ENCODE measurements at places on chromosomes 5 and 9. TPM values are rescaled to one million over a fixed set of nuclear protein-coding genes. Genes with fewer than 3 reads are reported as not detected.

KCNV2 gene
- total RNA-seq: not detected

FBXL7 gene
- not detected for total RNA-seq

DHX29 gene
- 30.1 TPM for total RNA-seq

NKD2 gene
- total RNA-seq: 12.3 TPM

FABP6 gene
- 0.31 TPM for total RNA-seq

PCDHB7 gene
- total RNA-seq: 1.3 TPM

CERT1 gene
- total RNA-seq: 26.7 TPM

NOP16 gene
- 76.2 TPM for total RNA-seq

LHX2 gene
- total RNA-seq: 0.36 TPM

LAMC3 gene
- 16.4 TPM for total RNA-seq

TOPORS gene
- total RNA-seq: 21.2 TPM

GRCh38 chr5:133538718-133539117 lies 73.6 kb downstream of the FSTL4 start:
- no peak overlapping the region for H3K4me3 ChIP-seq
- H3K27me3 ChIP-seq: peaks cover 9% of the 10 kb centered on the region
- H3K27ac ChIP-seq: no peak overlapping the region
- H3K4me1 ChIP-seq: no peaks in the 10 kb centered on the region
- no peak for DNase-seq

GRCh38 chr9:84748112-84748511 lies 78.6 kb downstream of the NTRK2 start:
- H3K4me1 ChIP-seq: no peaks in the 10 kb centered on the region
- H3K36me3 ChIP-seq: no peaks in the 10 kb centered on the region
- no peak overlapping the region for H3K4me3 ChIP-seq

GRCh38 chr5:157212307-157212706 lies 31.7 kb downstream of the ITK start:
- no peak overlapping the region for H3K27ac ChIP-seq
- DNase-seq: no peak
- H3K4me1 ChIP-seq: no peaks in the 10 kb centered on the region
- H3K4me3 ChIP-seq: no peak overlapping the region

GRCh38 chr5:170263906-170264305 lies 31.1 kb downstream of the C5orf58 start:
- H3K4me3 ChIP-seq: no peak overlapping the region
- peaks cover 22% of the 10 kb centered on the region for H3K27me3 ChIP-seq
- no peak overlapping the region for H3K27ac ChIP-seq

DNA sequence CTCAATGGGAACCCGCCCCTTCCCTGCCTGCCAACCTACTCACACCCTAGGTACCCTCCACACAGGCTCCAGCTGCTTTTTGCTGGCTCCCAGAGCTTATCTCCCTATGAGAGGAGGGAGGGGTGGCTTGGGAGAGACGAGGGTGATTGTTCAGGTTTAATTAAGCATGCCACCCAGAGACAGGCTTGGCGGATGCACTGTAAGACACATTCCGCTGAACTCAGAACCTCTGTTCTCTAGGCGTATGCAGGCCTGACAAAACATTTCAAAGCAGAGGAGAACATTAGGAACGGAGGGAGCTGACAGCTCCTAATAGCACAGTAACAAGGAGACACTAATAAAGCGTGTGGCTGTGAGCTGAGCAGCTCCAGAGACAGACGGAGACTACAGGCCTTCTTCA lies 80.1 kb downstream of the TRIM32 start:
- no peaks in the 10 kb centered on the region for H3K36me3 ChIP-seq
- no peaks in the 10 kb centered on the region for H3K27me3 ChIP-seq
- no peaks in the 10 kb centered on the region for H3K4me1 ChIP-seq

DNA sequence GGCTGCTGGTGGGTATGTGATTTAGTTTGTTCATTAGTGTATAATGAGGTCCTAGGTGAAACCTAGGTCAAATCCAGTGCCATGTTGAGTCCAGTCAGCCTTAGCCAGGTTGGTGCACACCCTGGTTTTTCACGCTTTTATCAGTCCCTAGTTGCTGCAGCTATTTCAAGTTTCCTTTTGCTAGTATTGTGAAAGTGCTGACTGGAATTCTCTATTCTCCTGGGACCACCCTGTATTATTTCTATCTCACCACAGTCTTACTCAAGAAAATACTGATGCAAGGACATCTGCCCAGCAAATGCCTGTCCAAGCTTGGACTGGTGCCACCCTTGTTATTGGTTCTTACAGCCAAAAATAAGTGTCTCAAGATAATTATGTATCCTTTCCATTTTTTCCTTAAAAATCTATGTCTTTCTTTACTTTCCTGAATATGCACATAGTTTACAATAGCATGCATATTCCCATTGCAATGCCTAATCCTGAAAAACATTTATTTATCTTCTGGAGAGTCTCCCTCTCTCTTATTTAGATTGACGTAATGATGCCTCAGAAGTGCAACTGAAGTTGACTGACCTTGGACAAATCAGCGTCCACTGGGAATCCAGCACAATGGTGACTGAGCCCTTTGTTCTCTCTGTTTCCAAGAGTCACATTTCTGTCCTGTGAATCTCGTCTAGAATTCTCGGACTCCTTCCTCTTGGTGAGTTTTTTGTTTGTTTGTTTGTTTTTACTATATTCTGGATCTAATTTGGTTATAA lies 1075.0 kb downstream of the CDH9 start:
- H3K36me3 ChIP-seq: no peaks in the 10 kb centered on the region
- no peaks in the 10 kb centered on the region for H3K27me3 ChIP-seq
- DNase-seq: no peak

- H3K36me3 ChIP-seq: no peaks in the 10 kb centered on the region
- H3K4me1 ChIP-seq: no peaks in the 10 kb centered on the region
- no peak for DNase-seq
- no peak overlapping the region for H3K27ac ChIP-seq
Measured at GRCh38 chr5:8288334-8288733, 419.4 kb downstream of the MTRR start.

DNA sequence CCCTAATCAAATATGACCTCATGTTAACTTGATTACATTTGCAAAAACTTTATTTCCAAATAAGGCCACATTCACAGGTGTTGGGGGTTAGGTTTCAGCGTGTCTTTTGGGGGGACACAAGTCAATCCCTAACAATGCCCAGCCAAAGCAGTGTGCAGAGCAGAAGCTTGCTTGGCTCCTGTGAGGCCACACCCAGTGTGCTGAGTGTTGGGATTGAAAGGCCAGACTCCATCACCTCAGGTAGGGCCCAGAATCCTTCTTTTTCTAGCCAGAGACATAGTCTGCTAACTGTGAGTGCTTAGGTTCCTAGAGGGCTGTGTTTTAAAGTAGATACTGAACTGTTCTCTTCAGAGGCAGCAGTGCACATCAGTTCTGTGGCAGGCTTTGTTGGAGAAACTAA lies 27.9 kb downstream of the KDM4C start:
- no peak overlapping the region for H3K4me3 ChIP-seq
- no peak for DNase-seq
- H3K36me3 ChIP-seq: no peaks in the 10 kb centered on the region
- no peak overlapping the region for H3K27ac ChIP-seq
- no peaks in the 10 kb centered on the region for H3K27me3 ChIP-seq

DNA sequence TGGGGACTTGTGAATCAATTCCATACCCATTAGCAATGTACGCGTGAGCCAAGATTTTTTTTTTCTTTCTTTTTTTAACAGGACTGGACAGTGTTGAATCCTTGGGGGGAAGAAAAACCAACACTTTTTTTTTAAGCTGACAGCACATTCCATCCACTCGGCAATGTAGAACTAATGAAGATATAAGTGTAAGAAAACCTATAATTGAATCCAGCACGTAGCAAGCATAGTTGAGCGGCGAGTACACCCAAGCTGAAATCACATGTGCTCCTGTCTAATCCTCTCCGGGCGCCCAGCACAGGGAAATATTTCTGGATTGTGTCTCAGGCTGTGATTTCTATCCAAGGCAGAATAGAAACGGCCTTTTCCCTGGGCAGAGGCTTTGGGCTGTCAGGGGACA lies 118.2 kb downstream of the BOD1 start:
- no peaks in the 10 kb centered on the region for H3K4me1 ChIP-seq
- no peak overlapping the region for H3K4me3 ChIP-seq
- H3K36me3 ChIP-seq: no peaks in the 10 kb centered on the region
- H3K27ac ChIP-seq: no peak overlapping the region

- H3K27ac ChIP-seq: peak overlapping the region; percentile 94
- H3K36me3 ChIP-seq: peaks cover 21% of the 10 kb centered on the region
- H3K27me3 ChIP-seq: no peaks in the 10 kb centered on the region
- H3K4me3 ChIP-seq: peak overlapping the region; percentile 97
- DNase-seq: no peak
- H3K4me1 ChIP-seq: peaks cover 30% of the 10 kb centered on the region
Measured at GRCh38 chr5:163436515-163436914, 880 bp upstream of the CCNG1 start.

DNA sequence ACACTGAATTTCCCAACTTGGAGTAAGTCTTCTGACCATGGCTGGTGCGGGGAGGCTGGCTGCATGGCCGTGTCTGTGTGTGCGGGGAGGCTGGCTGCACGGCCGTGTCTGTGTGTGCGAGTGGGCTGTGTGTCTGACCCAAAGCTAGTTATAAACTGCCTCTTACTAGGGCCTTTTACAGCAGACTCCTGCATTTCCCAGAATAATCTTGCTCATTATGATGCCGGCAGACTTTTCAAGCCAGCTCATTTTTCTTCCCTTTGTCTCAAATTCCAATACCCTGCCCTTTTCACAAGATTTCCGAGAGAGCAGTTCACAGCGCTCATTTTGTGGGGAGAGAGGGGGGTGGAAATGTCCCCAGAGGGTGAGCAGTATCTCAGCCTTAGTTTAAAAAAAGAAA lies 470.7 kb upstream of the BRINP1 start:
- no peaks in the 10 kb centered on the region for H3K4me1 ChIP-seq
- H3K27me3 ChIP-seq: no peaks in the 10 kb centered on the region
- no peak overlapping the region for H3K27ac ChIP-seq
- DNase-seq: no peak
- H3K36me3 ChIP-seq: no peaks in the 10 kb centered on the region
- no peak overlapping the region for H3K4me3 ChIP-seq

DNA sequence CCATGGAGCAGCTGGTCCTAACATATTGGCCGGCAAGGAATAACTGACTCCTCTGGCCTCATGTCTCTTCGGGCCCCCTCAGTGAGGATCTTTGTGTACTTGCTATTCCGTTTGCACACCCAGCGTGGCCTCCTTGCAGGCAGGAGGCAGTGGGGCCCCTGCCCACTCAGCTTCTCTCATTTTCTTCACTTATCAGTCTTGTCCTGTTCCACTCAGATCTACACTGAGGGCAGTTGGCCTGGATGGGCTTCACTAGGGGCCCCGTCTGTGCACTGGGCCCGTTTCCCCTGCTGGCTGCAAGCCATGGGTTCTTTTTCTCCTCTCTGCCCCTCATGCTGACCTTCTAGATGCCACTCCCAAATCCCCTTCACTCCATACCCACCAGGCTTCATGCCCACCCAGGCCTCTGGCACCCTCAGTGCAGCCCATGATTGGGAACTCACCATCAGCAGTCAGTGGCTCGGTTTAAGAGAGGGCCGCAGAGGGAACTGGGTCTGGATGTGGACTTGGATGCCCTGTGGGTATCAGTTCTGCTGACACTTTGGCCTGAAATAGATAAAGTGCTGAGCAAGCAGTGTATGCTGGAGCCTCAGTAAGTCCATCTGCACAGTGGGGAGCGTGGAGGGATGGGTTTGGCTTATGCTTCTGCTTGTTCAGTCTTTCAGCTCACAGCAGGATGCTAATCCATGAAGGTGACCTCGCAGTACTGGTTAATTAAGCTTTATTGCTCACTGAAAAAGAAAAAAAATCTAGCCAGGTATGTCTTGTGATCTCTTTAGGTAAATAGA lies 57.9 kb downstream of the ERBIN start:
- H3K4me1 ChIP-seq: peaks cover 24% of the 10 kb centered on the region
- no peaks in the 10 kb centered on the region for H3K36me3 ChIP-seq
- H3K4me3 ChIP-seq: no peak overlapping the region
- H3K27me3 ChIP-seq: no peaks in the 10 kb centered on the region

GRCh38 chr9:83006378-83006777 lies 56.6 kb downstream of the RASEF start:
- no peak overlapping the region for H3K27ac ChIP-seq
- no peak overlapping the region for H3K4me3 ChIP-seq
- no peaks in the 10 kb centered on the region for H3K4me1 ChIP-seq

GRCh38 chr5:61706751-61707150 lies 374.7 kb downstream of the ZSWIM6 start:
- no peaks in the 10 kb centered on the region for H3K36me3 ChIP-seq
- no peak for DNase-seq
- no peak overlapping the region for H3K4me3 ChIP-seq
- peaks cover 8% of the 10 kb centered on the region for H3K27me3 ChIP-seq

DNA sequence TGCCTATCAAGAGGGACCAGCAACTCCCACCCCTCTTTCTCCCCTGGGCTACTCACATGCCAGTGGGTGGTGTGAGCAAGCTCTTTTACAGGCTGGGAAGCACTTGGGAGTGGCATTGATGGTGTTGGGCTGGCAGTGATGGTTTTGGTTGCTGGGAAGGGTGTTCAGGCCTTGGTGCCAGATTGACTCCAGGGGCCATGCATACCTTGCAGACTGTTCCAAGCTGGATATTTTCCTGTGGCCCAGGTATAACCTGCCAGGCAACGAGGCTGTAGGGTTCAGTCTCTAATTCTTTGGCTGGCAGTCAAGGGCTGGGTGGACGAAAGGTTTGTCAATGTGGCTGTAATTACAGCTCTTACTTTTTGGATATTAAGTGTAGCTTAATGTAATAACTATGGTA lies 177.3 kb downstream of the MACROH2A1 start:
- H3K27me3 ChIP-seq: no peaks in the 10 kb centered on the region
- H3K27ac ChIP-seq: no peak overlapping the region
- H3K4me1 ChIP-seq: no peaks in the 10 kb centered on the region
- H3K36me3 ChIP-seq: no peaks in the 10 kb centered on the region
